Cortex of kidney (tissue), 1 donor: ENCODE measurements at places on chromosomes 2 and 18.

- no peak for DNase-seq
Observed at GRCh38 chr18:64785686-64786085, 636.8 kb upstream of the LINC00305 start.

- DNase-seq = no peak
Observed at GRCh38 chr2:191629976-191630712, 47.8 kb upstream of the NABP1 start.

GRCh38 chr18:65721619-65722018 lies 29.2 kb upstream of the CDH7 start:
- no peak for DNase-seq

GRCh38 chr2:50401772-50402653 lies 629.9 kb downstream of the NRXN1 start:
- DNase-seq = no peak

DNA sequence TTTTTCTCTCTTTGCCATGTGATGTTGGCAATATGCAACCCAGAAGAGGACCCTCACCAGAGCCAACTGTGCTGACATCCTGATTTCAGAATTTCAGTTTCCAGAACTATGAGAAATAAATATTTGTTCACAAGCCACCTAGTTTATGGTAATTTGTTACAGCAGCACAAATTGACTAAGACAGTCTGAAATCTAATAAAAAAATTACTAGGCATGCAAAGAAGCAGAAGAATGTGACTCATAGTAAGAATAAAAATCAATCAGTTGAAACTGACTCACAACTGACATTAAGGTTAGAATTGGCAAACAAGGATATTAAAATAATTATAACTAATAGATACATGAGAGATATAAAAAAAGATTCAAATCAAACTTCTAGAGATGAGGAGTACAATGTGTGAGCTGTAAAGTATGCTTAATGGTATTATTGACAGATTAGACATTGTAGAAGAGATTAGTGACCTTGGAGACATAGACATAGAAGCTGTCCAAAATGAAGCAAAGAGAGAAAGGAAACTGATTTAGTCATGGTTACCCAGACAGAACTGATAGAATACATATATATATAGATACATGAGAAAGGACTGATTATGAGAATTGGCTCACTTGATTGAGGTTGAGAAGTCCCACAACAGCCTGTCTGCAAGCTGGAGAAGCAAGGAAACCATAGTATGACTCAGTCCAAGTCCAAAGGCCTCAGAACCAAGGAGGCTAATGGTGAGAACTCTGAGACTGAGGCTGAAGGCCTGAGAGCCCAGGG lies 27.8 kb upstream of the TTC39C start:
- no peak for DNase-seq

GRCh38 chr2:112031473-112032223 lies 23.4 kb upstream of the TMEM87B start:
- DNase-seq = no peak

DNA sequence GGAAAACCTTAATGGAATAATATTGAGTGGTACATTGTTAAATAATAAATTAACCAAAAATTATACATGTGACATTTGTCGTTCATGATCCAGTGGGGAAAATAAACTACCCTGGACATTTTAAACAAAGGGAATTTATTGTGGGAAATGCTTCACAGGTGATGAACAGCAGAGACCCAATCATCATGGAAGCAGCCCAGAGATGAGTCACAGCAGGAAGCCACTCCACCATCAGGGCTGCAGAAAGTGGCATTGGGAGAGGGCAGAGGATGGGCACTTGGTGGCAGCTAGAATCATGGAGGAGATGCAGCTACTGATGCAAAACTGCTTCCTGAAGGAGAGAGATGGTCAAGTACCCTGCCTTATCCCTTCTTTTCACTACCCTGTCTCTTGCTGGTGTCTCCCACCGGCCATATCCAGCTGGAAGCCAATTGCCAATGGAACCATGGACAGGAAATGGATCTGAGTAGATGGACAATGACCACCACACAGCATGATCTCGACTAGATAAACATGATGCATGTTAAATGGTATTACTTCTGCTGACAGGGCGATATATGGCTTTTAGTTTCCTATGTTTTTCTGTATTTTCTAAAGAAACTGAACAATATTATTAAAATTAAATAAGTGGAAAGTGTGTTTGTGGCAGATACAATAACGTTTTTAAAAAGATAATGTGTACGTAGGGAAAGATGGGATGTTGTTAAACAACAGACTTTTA lies 139.8 kb downstream of the RPIA start:
- no peak for DNase-seq

DNA sequence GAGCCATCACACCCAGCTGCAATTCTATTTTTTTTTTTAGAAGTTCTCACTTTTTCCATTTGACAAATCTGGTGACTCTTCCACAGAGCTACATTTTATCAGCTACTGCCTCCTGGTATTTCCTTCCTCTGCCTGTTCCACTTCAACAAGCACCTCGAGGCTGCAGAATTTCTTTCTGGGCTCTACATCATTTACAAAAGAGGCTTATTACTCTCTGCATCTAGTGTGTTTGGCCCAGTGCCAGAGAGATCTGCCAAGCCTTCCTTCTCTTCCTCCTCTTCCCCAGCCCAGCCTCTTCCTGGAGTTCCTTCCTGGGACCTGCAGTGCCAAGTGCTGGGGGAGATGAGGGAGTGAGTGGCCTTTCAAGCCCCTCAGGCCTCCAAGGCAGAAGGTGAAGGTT lies 119.6 kb upstream of the ITGA6 start:
- DNase-seq = no peak

- DNase-seq = no peak
Observed at GRCh38 chr2:148298196-148298595, 277.3 kb downstream of the MBD5 start.

- DNase-seq = no peak
Observed at GRCh38 chr2:111209045-111209514, 88.4 kb downstream of the BCL2L11 start.

DNA sequence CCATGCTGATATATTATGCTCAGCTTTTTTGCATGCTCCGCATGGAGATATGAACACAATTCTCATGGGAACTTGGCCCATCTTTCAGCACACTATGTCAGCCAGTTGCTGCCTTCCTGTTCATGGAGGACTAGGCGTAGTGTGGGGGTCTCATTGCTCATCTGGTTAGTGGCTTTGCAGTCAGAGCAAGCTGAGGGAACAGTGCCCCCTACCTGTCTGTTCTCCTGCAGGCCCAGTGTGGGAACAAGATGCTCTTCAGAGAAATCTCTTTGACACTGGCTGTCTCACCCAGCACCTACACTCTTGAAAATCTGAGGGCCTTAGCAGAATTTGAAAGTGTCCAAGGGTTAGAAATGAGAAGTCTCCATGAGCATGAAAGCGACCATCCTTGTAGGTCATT lies 47.1 kb downstream of the SPTBN1 start:
- DNase-seq = no peak

DNA sequence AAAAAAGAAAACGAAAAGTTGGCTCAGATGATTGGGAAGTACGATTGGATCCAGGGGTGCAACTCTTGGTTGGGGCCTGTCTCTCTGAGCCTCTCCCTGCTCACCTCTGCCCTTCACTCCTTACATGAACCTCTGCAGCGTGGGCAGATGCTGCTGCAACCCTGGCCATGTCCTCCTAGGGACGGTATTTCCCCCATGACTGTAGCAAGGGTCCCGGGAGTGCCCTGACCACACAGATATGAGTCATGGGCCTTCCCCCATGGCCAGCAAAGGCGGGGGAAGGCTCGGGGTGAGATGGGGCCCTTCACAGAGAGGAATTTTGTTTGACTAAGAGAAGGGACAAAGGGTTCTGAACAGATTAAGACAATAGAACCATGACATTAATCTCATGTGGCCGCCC lies 129.0 kb downstream of the NCK2 start:
- no peak for DNase-seq

DNA sequence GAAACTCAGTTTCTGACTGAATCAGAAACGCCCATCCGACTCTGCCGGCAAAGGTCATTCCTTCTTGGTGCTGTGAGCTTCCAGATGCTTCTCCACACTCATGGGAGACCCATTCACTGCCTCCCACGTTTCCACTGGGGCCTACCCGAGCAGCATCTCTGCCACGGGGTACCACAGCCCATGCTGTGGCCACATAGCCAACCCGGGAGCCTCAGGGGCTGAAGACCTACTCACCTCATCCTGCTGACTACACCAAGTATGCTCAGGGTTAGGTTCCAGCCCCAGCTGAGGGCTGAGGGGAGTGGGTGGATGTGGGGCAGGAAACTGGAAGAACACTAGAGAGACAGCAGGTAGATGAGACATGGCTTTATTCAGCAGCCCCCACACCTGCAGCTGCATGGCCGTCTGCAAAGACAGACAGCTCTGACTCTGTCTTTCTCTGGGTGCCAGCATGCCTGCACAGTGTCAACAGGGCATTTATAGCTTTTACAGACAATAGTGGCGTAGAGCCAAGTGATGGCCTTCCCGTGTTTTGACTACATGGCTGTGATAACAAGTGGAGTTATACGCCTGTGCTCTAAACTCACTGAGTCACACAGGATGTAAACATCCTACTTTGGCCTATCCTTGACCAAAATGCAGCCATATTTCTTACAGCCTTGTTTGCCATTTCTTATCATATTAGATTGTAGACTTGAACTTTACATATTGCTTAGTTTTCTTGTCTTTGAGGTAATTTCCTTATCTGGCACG lies 16.5 kb upstream of the KLHL23 start:
- no peak for DNase-seq

GRCh38 chr2:5660591-5660990 lies 31.6 kb upstream of the SOX11 start:
- no peak for DNase-seq

DNA sequence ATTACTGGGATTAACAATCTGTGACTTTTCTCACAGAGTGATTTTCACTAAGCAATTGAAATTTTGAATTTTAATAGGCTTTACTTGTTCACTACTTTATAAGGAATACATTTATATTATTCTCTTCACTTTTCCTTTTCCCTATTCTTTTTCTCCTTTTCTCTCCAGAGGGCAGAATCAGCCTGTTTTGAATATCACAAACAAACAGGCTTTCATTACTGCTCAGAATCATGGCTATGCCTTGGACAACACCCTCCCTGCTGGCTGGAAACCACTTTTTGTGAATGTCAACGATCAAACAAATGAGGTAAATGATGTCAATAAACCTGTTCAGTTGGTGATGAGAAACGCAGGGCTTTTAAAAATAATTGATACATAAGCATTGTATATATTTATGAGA lies 35.3 kb downstream of the CPS1 start:
- DNase-seq = no peak

DNA sequence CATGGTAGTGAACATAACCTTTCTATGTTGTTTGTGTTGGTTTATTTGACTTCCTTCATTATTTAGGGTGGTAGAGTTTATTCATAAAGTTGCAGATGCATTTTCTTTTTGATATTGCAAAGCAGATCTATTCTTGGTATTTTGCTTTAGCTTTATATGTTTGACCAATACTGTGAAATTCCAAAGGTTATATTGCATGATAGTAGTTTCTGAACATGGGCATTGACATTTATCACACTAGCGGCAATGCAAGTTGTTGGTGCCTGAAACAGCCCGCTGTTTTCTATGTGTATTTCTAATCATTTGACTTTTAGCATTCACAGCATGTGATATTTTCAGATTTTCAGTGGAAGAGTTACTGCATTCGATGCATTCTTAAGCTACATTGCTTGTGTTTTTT lies 87.2 kb downstream of the ASXL3 start:
- no peak for DNase-seq

DNA sequence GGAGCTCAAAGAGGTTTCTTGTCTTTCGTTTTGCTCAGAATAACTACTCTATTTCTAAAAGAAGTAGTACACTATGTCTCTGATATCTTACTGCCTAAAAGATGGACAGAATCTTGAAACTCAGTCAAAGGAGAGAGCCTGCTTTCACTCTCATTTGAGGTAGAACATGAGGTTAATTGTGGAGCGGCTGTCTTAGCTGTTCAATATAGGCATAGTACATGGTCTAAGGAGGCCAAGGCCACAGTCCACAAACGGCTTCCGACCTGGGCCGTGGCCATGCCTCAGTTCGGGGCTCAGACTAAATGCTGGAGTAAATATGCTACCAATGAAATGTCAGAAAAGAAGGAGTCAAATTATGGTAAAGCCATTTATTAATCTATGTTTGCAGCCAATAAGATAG lies 185.8 kb upstream of the ACAA2 start:
- no peak for DNase-seq

GRCh38 chr2:46776687-46777327 lies 138.8 kb downstream of the MCFD2 start:
- DNase-seq = no peak

GRCh38 chr18:10101729-10102128 lies 187.9 kb downstream of the VAPA start:
- no peak for DNase-seq

- DNase-seq = no peak
Observed at GRCh38 chr2:236863729-236864126, 222.0 kb upstream of the COPS8 start.

DNA sequence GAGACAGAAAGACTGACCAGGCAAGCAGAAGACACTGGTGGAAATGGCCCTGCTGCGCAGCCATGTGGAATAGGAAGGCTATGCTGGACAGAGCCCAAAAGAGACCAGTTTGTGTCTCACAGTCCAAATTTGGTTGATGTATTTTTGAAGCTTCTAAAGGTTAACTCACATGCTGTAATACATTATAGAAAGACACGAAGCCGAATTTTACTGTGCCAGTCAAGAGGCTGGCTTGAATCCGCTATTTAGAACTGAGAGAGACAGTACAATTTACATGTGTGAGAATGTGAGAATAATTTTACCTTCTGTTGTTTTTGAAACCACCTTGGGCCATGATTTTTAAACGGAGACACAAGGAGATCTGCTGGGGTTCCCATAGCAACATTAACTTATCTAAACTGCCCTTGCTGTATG lies 113.6 kb downstream of the METTL8 start:
- no peak for DNase-seq

GRCh38 chr2:241148239-241148638 lies 1.0 kb downstream of the PASK start:
- no peak for DNase-seq

- no peak for DNase-seq
Observed at GRCh38 chr2:218391202-218391601, 8.5 kb upstream of the CTDSP1 start.

DNA sequence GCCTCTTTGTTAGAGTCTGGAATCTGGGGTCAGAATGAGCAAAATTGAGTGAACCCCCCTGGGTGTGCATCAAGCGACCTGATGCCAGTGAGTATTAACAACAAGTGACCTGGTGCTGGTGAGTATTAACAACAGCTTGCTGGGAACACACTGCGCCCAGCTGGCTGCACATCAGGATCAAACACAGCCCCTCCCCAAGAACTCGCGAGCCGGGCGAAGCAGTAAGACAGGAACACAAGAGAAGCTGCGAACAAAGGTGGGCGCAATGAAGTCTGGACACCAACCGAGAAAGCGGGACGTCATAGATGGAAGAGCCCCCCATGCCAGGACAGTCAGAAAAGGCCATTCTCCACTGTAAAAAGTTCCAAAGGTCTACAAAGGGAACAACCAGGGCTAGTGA lies 34.3 kb downstream of the CRACDL start:
- DNase-seq = no peak

DNA sequence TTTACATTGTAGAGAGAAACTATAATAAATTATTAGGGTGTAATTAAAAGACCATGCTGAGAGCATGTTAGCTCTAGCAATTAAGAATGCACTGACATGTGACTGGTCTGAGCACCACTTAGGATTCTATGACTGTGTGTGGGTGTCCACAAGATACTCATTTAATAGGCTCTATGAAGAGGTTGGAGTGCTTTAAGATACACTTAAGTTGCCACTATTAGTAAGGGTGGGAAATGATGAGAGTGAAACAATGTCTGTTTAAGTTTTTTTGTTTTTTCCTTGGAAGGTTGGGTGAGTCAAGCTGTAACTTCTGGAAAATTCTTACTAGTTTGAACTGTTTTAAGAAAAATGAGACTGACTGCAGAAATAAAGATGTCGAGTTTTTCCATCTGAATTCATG lies 1.8 kb upstream of the FAP start:
- DNase-seq = no peak
